ENCODE measurements at places on chromosomes 7 and 10. TPM values are rescaled to one million over a fixed set of nuclear protein-coding genes. Genes with fewer than 3 reads are reported as not detected.

- H3K4me3 ChIP-seq = peak within 1 kb of the TSS; percentile 39
- peaks cover 12% of the 10 kb centered on the region for H3K4me1 ChIP-seq
- H3K36me3 ChIP-seq = no peaks in the 10 kb centered on the region
- DNase-seq = no peak
- no peak within 1 kb of the TSS for H3K27ac ChIP-seq
These were observed at the start of gene CAV2 for GRCh38 chr7:116499168-116500077. CAV2 (plus strand) TSS chr7:116499738; CDS start chr7:116499782, 44 bp downstream.

DNA sequence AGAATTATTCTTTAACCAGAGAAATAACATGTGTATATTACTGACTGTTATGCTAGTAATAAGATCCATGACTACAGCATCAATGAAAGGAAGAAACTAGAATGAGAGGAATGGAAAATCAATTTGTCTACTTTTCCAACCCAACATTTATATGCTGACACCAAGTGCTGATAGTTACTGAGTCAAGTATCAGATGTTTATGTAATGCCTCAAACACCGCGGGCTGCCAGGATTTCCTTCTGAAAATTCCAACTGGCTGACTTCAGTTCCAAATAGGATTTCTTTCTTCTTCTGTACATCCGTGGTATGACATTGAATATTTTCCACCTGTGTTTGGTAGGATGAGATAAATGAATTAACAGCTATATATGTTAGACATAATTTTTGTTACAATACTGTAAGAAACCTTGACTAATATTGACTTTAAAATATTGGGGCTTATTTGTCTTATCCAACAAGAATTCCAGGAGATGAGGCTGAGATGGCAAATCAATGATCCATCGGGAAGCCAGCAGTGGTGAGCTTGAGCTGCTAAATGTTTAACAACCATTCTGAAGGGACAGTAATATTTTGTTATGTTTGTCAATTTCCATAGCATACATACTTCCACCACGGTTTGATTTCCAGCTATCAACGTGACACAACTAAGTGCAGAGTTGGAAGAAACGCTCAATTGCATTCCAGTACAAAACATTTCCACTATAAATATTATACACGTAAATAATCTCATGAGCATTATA is 435.2 kb upstream of the AUTS2 start:
- H3K27ac ChIP-seq = no peak overlapping the region
- H3K4me3 ChIP-seq = no peak overlapping the region
- H3K4me1 ChIP-seq = no peaks in the 10 kb centered on the region
- no peaks in the 10 kb centered on the region for H3K36me3 ChIP-seq

DNA sequence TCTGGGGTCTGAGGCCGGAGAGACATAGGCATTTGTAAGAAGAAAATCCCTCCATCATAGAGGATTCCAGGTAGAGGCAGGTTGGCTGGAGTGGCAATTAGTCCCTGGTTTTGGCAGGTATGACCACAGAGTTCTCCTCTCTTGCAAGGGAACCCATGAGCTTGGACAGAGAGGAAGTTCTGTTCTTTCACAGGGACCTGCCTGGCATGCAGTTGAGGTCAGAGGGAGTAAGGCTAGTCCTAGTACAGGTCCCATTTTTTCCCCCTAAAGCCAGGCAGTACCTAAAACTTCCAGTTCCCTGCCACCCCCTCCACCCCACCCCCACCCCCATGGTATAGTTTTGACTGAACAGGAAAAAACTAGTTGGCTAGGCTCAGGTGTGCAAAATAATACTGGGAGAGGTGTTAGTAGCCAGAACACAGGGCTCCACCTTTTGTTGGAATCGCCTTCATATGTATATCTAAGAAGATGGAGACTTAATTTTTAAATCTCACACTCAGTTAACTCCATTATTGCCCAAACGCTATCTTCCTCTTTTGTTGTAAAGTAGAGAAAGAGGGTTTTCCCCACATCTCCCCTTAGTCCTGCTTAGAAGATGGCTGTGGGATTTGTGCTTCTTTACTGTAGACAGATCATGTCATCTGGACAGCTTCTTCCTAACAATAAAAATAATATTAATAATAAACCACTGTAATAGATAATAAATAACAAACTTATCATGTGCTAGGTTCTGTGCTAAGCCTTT is 188.1 kb downstream of the TCF7L2 start:
- no peak for DNase-seq
- no peaks in the 10 kb centered on the region for H3K36me3 ChIP-seq
- no peaks in the 10 kb centered on the region for H3K27me3 ChIP-seq
- H3K4me1 ChIP-seq = no peaks in the 10 kb centered on the region

GRCh38 chr10:44030132-44030531 is 354.8 kb downstream of the CXCL12 start:
- no peaks in the 10 kb centered on the region for H3K36me3 ChIP-seq
- H3K4me3 ChIP-seq = no peak overlapping the region
- no peak overlapping the region for H3K27ac ChIP-seq
- peak; percentile 22 for DNase-seq

The PPP1R17 gene
- total RNA-seq = not detected

GRCh38 chr10:59557642-59558041 is 152.0 kb downstream of the SLC16A9 start:
- H3K36me3 ChIP-seq = no peaks in the 10 kb centered on the region
- H3K27ac ChIP-seq = no peak overlapping the region
- no peaks in the 10 kb centered on the region for H3K4me1 ChIP-seq
- no peak for DNase-seq

- no peaks in the 10 kb centered on the region for H3K4me1 ChIP-seq
- no peak for DNase-seq
- H3K27ac ChIP-seq = no peak overlapping the region
These were observed 137.6 kb downstream of the GPAM start for GRCh38 chr10:112045938-112046337.

All from activated CD4-positive, alpha-beta T cell treated with anti-CD3 and anti-CD28 coated beads, Interleukin-2, amount 10 ng/mL, durations not matched to agents 7 days and 5 days (primary cell).